ENCODE measurements at places on chromosomes 3 and 15.

DNA sequence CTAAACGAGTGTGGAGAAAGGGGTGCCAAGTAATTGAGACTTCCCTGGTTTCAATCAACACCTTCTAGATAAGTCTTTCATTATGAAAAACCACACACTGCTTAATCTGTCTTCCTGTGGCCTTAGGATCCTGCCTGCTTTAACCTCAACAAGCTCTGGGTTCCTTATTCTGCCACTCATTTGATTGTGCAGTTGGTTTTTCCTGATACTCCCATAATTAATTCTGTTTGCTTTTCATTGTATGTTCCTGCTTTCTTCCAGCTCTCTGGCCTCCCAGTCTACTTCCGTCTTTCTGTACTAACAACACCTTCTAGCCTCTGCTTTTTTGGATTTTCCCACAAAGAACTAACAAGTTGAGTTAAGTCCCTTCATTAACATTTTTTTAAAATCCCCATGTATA lies 20.2 kb upstream of the GCNT3 start:
- DNase-seq = no peak

DNA sequence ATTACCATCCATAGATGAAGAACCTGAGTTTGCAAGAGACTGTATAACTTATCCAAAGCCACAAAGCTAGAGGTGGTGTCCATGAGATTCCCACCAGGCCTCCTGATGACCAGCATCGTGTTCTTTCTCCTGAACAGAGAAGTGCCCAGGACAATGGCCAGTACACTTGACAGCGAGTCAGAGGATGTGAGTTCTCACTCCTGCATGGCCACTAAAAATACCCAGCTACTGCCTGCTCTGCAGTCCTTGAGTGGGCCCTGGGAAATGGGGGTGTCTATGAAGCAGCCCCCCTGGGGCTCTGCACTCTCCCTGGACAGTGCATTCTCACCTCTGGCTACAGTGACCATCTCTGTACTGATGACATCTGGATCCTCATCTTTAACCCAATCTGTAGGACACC lies 201.2 kb downstream of the RPLP1 start:
- no peak for DNase-seq

- DNase-seq = no peak
Observed at GRCh38 chr3:167644611-167645010, 9.1 kb downstream of the WDR49 start.

GRCh38 chr3:189625071-189625470 lies 6.1 kb upstream of the TP63 start:
- DNase-seq = no peak

DNA sequence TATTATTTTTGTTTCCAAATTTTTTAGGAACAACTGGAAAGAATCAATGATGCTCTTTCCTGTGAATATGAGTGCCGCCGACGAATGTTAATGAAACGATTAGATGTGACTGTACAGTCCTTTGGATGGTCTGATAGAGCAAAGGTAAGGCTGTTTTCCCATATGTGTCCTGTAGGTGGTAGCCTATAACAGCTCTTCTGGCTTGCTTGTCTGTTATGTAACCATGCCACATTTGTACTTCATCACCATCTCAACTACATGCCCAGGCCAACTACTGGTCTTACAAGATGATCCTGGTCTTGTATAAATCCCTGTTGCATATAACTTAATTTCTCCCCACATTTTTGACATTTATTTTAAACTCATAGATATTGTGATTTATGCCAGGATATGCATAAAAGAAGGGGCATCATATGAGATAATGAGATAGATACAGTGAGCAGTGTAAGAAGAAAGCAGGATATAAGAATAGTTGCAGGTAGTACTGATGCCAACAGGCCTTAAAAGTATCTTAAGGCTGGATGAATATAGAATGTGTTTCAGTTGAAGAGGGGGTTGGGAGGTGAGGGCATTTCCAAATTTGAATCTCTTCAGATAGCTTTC lies 20.3 kb downstream of the FAM98B start:
- DNase-seq = peak; percentile 81

DNA sequence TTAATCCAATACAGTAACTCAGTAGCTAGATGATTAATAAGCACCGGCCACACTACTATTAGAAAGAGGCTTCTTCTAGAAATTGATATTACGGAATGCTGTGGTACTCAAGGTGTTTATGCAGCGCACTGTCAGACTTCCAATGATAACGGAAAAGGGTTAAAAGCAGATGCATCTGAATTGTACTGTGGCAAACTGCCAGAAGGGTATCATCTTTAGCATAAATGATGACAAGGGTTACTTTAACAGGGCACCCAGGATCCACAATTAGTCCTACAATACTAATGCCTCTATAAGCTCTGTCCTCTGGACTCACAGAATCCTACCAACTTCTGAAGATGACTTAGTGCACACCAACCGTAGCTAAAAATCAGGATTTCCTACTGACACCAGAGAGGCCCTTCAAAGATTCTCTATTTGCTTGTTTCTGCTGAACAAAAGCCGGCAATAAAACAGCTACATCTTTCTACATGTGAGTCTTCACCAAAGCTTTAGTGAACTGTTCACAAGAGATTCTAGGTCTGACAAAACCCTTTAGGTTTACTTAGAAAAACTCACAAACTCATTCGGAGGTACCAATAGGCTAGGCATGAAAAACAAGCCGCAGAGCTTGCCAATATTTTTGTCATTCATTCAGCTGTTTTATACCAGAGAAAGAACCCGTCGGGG lies 7.1 kb downstream of the SATB1 start:
- DNase-seq = no peak

DNA sequence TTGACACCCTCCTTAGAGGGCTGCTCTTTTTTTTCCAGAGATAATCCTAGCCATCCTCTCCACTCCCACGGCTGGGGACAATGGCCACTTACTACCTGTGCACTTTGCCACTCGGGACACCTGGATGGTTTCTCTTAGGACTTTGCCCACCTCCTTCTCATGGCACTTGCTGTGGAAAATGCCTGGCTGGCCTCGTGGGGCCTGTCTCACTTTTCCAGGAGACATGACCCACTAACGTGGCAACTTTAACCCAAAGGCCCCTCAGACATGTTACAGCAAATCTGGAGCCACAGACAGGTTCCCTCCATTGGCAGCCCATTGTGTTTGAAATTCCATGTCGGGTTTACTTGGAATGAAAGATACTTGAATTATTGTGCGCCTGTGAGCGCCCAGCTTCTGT lies 29.4 kb upstream of the ESYT3 start:
- no peak for DNase-seq

- no peak for DNase-seq
Observed at GRCh38 chr3:114439284-114439683, 145.5 kb downstream of the TIGIT start.

DNA sequence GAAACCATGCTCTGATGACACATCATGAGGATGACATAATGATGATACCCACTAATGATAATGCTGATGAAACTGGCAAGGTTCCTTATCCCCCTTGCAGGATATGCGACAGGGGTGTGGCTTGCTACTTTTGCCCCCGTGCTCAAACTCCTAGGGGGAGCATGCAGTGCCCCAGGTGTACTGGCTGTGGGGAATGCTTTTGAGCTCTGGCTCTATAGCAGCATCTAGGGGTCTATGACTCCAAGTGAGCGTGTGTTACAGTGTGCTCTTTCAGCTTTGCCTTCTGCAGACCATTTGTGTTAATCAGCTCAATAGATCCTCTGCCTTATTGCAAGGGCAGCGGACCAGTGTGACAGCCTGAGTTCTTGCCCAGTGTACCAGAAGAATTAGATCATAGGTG lies 1239.5 kb downstream of the SI start:
- DNase-seq = no peak

DNA sequence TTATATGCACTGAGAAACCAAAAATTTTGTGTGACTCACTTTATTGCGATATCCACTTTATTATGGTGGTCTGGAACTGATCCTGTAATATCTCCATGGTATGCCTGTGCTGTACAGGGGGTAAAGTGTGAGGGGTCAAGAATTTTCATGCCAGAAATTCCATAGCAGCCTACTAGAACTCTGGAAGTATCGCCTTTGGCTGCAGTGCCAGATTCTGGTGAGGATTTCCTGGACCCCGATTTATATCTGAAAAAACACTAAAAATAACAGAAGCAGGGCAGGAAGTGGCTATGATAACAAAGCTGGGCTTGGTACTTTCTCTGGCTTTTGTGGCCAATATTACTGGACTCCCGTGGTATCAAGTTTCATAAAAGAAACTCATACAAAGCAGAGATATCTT lies 36.4 kb downstream of the CCDC80 start:
- DNase-seq = peak; percentile 93

- DNase-seq = peak; percentile 67
Observed at GRCh38 chr15:81163961-81164800, 30.1 kb downstream of the CFAP161 start.

DNA sequence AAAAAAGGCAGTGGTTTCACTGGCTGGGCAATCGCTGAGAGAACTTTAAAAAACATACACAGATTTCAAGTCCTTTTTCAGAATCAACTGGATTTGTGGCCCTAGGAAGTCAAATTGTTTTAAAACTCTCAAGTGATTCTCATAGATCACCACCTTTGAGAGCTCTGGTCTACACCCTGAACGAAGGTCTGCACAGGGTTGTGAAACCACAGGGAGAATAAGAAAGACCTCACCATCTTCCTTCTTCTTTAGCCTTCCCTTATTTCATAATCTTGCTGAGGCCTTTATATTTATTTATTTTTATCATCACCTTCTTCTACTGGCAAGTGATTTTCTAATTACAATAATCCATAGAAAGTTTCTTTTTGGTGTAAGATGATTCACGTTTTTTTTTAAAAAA lies 58.1 kb downstream of the FOXP1 start:
- no peak for DNase-seq

GRCh38 chr3:153666991-153667740 lies 454.0 kb upstream of the ARHGEF26 start:
- no peak for DNase-seq

GRCh38 chr3:128278761-128279600 lies 125.7 kb downstream of the EEFSEC start:
- peak; percentile 89 for DNase-seq

GRCh38 chr3:1798711-1799405 lies 299.8 kb upstream of the CNTN4 start:
- no peak for DNase-seq

GRCh38 chr3:177978946-177979345 lies 557.3 kb upstream of the KCNMB2 start:
- DNase-seq = no peak

DNA sequence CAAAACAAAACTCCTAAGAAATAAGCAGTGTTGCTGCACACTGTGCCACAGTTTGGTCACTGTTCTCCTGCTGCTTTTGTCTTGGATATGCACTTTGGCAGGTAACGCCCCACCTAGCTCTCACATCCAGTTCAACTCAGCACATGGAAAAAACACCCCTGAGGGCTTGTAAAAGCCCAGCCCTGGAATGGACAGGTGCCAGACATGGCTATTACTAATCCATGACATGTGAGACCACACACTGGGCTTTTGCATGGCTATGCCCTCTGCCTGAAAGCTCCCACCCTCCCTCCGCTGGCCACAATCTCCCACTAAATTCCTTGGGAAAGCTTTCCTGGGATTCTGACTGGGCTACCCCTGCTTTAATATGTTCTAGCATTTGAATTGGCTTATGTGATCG lies 24.7 kb upstream of the ZBED2 start:
- no peak for DNase-seq

DNA sequence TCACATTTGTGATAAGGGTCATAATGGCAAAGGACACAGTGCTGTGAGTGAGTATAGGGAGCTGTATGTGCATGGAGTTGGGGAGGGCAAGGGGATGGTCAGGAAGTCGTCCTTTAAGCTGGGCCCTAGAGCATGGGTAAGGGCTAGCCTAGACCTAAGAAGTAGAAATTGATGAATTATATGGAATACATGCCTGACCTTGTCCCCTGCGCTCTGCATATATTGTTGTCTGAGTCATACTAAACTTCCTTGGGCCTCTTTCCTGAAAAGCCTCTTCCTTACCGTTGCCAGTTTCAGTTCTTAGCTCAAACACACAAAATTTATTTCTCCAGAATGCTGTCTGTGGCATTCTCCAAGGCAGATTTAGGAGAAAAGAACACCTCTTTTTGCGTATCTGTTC lies 4.6 kb downstream of the SNRK start:
- peak; percentile 47 for DNase-seq

DNA sequence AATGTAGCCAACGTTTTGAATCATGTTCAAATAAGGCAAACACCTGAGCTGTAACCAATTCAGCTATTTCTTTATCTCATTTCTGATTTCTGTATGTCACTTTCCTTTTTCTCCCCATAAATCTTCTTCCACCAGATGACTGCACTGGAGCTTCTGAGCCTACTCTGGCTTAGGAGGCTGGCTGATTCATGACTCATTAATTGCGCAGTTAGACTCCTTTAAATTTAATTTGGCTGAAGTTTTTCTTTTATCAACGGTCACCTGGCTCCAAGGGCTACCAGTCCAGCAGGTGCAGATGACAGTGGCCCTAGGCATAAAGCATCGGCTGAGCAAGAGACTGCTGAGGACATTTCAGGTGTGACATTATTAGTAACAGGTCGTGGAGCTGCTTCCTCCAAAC lies 39.6 kb upstream of the ITGA11 start:
- no peak for DNase-seq

DNA sequence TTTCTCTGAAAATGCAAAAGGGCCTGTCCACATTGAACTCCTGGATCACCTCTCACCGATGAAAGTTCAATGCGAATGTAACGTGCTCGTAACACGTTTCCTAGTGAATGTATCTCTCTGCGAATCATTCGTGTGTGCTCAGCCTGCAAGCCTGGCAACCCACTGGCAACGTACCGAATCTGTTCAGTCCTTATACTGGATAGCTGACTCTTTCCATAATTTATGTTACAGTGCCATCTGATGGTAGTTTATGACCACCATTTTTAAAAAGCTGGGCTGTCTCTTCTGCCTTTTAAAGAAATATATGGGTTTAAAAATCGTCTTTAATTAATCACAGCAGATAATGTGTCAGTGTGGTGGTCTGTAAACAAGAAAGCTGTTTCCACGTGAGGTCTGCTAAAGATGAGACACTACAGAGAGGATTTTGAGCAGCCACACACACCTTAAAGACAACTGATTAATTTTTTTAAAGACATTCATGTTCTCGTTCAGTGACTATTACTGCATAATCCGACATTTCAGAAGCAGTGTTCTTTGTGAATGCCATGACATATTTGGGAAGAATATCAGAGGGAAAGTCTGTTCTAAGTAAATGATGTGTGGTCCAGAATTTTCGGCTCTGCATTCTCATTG lies 69.4 kb upstream of the FOXP1 start:
- peak; percentile 75 for DNase-seq

DNA sequence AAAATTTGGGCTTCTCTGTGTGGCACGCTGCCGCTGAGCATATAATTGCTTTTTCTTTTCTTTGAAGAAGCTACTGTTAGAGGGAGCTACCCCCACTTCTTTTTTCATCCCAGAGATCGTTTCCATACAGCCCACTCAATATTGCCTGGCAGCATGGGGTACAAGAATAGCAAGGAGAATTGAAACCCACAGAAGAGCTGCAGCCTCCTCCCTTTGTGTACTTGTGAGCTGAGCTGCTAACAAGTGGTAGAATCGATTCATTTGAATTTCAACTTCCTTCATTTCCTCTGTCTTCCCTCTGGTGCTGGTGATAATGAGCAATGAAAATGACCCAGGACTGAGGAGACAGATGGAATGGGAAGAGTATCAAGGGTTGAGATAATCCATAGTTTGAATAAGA lies 64.9 kb downstream of the LRRC3B start:
- DNase-seq = no peak

- DNase-seq = no peak
Observed at GRCh38 chr15:73571346-73571745, 61.8 kb downstream of the NPTN start.

GRCh38 chr15:40239693-40240618 lies 1.1 kb downstream of the PAK6 start:
- DNase-seq = no peak
